Transverse colon (tissue), 4 donors: ENCODE measurements at places on chromosomes 1 and 21.

- no peak for DNase-seq
Observed at GRCh38 chr1:230858918-230859729, 9.2 kb downstream of the C1orf198 start.

- DNase-seq: no peak
Observed at GRCh38 chr1:160363951-160364735, 2.7 kb upstream of the NHLH1 start.

- no peak for DNase-seq
Observed at GRCh38 chr1:203168256-203168786, 7.3 kb downstream of the MYBPH start.

DNA sequence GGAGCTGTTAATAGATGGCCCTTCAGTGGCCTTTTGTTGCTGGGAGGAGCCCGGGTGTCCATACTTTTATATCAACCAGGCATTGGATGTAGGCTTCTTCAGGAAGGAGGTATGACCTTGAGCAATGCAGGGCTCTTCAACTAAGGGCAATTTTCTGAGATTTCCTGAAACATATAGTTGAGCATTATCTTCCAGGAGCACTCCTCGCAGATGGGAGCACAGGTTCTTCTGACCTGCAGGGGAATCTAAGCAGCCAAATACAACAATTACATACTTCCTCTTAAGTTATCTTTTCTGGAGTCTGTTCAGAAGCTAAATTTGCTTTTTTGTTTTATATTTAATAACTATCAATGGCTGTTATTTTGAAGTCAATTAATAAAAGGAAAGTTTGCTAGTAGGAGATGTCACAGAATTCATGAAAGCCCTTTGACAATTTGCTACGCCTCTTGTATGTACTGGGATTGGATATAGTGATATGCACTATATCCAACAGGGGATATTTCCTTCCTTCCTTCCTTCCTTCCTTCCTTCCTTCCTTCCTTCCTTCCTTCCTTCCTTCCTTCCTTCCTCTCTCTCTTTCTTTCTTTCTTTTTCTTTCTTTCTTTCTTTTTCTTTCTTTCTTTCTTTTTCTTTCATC, 422.6 kb upstream of the NEGR1 start:
- DNase-seq: no peak

- no peak for DNase-seq
Observed at GRCh38 chr1:229370601-229371021, 27.8 kb upstream of the CCSAP start.
